ENCODE measurements at places on chromosomes 6 and 20. TPM values are rescaled to one million over a fixed set of nuclear protein-coding genes. Genes with fewer than 3 reads are reported as not detected.

DNA sequence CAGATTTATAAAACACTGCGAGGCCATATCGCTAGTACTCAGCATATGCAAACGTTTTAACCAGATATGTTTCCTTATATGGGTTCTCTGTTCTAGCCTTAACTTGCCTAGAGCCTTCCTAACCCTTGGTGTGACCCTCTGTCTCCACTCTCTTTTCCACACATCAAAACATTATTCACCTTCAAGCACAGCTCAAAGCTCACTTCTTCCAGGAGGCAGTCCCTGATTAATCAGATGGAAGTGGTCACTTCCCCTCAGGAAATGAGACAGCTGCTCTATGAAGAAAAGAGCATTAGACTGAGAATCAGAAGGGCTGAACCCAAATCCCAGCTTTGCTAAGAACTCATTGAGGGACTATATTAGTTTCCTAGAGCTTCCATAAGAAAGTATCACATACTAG lies 39.8 kb upstream of the SLC17A4 start:
- H3K36me3 ChIP-seq: no peaks in the 10 kb centered on the region
- H3K4me1 ChIP-seq: no peaks in the 10 kb centered on the region
- no peaks in the 10 kb centered on the region for H3K27me3 ChIP-seq
- H3K4me3 ChIP-seq: no peak overlapping the region
- no peak overlapping the region for H3K27ac ChIP-seq

- H3K4me1 ChIP-seq: no peaks in the 10 kb centered on the region
- H3K4me3 ChIP-seq: no peak overlapping the region
- no peak overlapping the region for H3K27ac ChIP-seq
- DNase-seq: no peak
- no peaks in the 10 kb centered on the region for H3K27me3 ChIP-seq
These were observed 12.8 kb upstream of the AKAP7 start for GRCh38 chr6:131122516-131122915.

DNA sequence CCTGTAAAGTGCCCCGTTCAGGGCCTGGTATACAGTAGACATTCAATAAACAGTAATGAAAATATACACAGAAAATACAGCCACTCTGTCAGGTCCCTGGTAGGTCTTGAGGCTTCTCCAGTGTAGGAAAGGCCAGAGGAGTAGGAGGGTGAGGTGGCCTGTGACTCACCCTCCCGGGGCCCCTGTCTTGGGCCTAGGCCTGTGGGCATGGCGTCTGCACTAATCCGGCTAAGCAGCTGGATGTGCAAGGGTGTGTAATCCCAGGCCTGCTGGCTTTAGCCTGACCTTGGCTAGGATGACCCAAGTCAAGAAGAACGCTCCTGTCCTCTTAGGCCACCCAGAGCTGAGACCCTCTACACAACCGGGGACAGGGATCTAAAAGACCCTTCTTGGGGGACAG lies 84.9 kb downstream of the KCNB1 start:
- peaks cover 20% of the 10 kb centered on the region for H3K27me3 ChIP-seq
- H3K4me1 ChIP-seq: peaks cover 9% of the 10 kb centered on the region
- DNase-seq: no peak
- no peak overlapping the region for H3K27ac ChIP-seq
- no peaks in the 10 kb centered on the region for H3K36me3 ChIP-seq

Gene IL17F
- total RNA-seq: not detected

DNA sequence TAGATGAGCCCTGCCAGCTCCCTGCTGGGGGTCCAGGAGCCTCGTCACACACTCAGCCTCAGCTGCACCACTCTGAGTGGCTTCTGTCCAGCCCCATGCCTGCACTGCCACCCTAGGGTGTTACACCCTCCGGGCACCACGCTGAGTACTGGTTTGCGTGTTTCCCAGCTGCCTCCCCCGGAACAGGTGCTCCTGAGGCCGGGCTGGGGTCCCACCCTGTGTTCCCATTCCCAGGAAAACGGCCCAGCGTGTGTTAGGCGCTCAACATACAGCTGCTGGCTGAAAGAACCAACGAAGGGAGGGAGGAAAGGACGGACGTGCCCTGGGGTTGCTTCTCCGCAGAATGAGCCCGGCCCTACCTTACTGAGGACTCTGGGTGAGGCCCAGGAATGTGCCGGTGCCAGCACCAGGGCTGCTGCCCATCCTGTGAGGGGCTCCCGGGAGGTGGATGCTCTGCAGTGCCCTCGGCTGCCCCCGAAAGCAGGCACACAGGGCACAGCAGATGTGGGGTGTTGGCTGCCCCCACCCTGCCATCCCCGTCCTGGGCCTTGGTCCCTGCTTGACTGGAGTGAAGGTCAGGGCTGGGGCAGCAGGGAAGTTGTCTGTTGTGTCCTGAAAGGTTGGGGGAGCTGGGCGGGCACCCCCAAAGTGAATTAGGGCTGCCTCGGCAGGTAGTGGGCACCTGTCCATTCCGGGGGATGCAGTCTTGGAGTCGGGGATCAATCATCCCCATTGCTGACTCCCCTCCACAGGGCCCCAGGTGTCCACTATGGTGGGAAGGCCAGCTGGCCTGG lies 16.3 kb downstream of the LAMA5 start:
- peaks cover 18% of the 10 kb centered on the region for H3K4me1 ChIP-seq
- no peaks in the 10 kb centered on the region for H3K36me3 ChIP-seq
- no peak overlapping the region for H3K27ac ChIP-seq
- DNase-seq: no peak
- no peaks in the 10 kb centered on the region for H3K27me3 ChIP-seq
- no peak overlapping the region for H3K4me3 ChIP-seq

GRCh38 chr6:84606860-84607259 lies 157.5 kb downstream of the TBX18 start:
- no peaks in the 10 kb centered on the region for H3K27me3 ChIP-seq
- no peak overlapping the region for H3K4me3 ChIP-seq
- no peaks in the 10 kb centered on the region for H3K36me3 ChIP-seq
- no peaks in the 10 kb centered on the region for H3K4me1 ChIP-seq

Gene YTHDF1
- 98.9 TPM for total RNA-seq

GRCh38 chr6:168450917-168451316 lies 9.9 kb downstream of the SMOC2 start:
- H3K4me1 ChIP-seq: no peaks in the 10 kb centered on the region
- H3K36me3 ChIP-seq: no peaks in the 10 kb centered on the region
- H3K27ac ChIP-seq: no peak overlapping the region
- H3K4me3 ChIP-seq: no peak overlapping the region
- H3K27me3 ChIP-seq: no peaks in the 10 kb centered on the region

DNA sequence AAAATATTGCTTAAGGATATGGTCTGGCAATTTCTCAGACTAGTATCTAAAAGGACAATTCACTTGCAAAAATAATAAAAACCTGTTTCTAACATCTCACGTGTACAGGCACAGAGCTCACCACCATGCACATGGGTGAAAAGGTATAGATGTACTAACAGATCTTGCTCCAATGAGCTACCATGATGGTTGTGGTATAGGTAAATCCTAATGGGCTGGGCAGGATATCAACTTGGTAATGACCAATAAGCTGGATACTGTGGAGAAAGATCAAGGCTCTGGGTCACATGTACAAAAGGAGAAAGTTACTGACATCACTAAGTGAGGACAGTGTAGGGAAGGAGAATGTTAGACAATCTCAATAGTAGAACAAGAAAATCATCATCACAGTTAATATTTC lies 111.0 kb upstream of the NUP153 start:
- peaks cover 8% of the 10 kb centered on the region for H3K36me3 ChIP-seq
- no peak for DNase-seq
- no peaks in the 10 kb centered on the region for H3K27me3 ChIP-seq
- H3K4me1 ChIP-seq: no peaks in the 10 kb centered on the region
- no peak overlapping the region for H3K4me3 ChIP-seq
- H3K27ac ChIP-seq: no peak overlapping the region

Gene ARFGEF3
- 1.5 TPM for total RNA-seq

Gene GHRH
- not detected for total RNA-seq

Gene ISM1
- 0.98 TPM for total RNA-seq

DNA sequence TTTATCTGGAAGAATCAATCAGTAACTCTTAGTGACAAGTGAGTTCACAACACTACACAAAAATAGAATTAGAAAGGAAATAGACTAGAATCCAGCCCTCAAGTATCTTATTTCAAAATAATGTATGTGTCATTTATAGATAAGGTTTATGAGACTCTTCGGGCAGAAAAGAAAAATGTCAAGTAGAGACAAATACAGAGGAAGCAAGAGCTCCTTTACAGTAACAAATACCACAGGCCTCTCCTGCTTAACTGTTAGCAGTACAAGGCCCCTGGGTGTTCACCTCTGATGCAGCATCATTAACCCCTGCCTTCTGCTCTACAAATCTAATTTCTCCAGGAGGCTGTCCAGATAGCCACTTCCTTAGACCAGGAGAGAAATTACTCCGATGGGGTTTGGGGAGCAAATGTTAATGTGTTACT lies 76.7 kb downstream of the UBE3D start:
- DNase-seq: peak; percentile 33
- H3K27ac ChIP-seq: no peak overlapping the region
- H3K36me3 ChIP-seq: no peaks in the 10 kb centered on the region
- H3K4me1 ChIP-seq: no peaks in the 10 kb centered on the region

DNA sequence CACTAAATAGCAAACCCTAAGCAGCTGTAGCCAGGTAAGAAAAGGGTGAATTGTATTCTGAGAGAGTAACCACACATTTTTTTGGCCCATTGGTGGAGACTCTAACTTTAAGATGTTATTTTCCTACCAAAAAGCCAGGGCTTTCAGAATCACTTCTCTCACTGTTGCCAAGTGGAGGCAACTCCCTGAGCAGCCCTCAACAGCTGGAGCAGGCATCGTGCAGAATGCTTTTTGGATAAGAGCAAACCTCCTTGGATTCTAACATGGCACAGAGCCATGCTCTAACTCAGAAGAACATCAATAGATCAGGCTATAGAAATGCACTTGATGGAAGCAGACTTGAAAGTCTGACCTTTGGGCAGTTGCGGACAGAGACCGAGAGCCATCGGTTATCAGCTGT lies 722.2 kb upstream of the CHD6 start:
- H3K27me3 ChIP-seq: no peaks in the 10 kb centered on the region
- no peaks in the 10 kb centered on the region for H3K4me1 ChIP-seq
- H3K27ac ChIP-seq: no peak overlapping the region
- H3K36me3 ChIP-seq: no peaks in the 10 kb centered on the region
- H3K4me3 ChIP-seq: no peak overlapping the region

DNA sequence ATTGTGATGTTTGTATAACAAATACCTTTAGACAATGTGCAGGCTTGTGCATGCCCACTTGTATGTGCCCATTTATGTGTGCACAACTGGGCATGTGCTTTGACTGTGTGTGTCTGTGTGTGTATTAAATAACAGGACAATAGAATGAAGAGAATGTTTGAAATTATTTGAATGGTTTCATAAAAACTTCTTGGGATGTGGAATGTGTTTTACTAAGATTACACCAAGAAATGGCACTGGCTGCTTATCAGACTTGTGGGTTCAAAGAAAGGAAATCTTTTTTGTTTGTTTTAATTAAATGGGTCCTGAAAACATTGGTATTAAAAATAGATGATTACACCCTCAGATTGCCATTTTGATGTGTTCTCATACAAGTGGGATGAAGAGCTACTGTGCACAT lies 191.6 kb upstream of the CCN2 start:
- H3K27me3 ChIP-seq: no peaks in the 10 kb centered on the region
- H3K36me3 ChIP-seq: no peaks in the 10 kb centered on the region
- H3K4me1 ChIP-seq: peaks cover 9% of the 10 kb centered on the region
- H3K4me3 ChIP-seq: no peak overlapping the region

Gene PLA2G7
- total RNA-seq: 0.48 TPM

Gene KIAA0408
- total RNA-seq: 19.6 TPM

GRCh38 chr6:106634565-106634964 lies 5.2 kb downstream of the QRSL1 start:
- H3K4me1 ChIP-seq: no peaks in the 10 kb centered on the region
- no peak overlapping the region for H3K27ac ChIP-seq
- no peaks in the 10 kb centered on the region for H3K27me3 ChIP-seq
- no peak for DNase-seq
- H3K36me3 ChIP-seq: no peaks in the 10 kb centered on the region

GRCh38 chr20:33861458-33861857 lies 50.3 kb downstream of the CHMP4B start:
- H3K4me3 ChIP-seq: no peak overlapping the region
- H3K36me3 ChIP-seq: peaks cover 6% of the 10 kb centered on the region
- H3K4me1 ChIP-seq: no peaks in the 10 kb centered on the region

Gene LINC00237
- total RNA-seq: not detected

GRCh38 chr20:49405062-49405683 lies 77.3 kb downstream of the KCNB1 start:
- no peak for DNase-seq
- H3K4me3 ChIP-seq: no peak overlapping the region
- H3K36me3 ChIP-seq: no peaks in the 10 kb centered on the region
- no peak overlapping the region for H3K27ac ChIP-seq

Gene TCF15
- not detected for total RNA-seq

Gene CCN5
- not detected for total RNA-seq

DNA sequence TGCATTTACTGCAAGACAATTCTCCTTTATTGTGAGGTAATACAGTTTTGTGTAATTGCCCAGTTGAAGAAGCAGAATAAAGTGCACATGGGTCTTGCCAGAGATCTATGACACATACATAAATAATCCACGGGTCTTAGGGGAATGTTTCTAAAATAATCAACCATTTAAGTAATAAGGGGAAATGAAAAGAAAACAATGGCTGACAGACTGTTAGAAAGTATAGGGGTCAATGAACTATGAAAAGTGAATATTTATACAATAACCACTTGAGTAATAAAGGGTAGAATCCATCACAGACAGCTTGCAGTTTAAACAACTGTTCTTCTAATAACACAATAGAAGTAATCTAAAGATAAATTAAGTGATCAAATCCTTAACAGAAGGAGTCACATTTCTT lies 477.2 kb downstream of the EYS start:
- DNase-seq: peak; percentile 16
- H3K4me3 ChIP-seq: no peak overlapping the region
- H3K27ac ChIP-seq: no peak overlapping the region
- H3K36me3 ChIP-seq: no peaks in the 10 kb centered on the region
- no peaks in the 10 kb centered on the region for H3K27me3 ChIP-seq
- no peaks in the 10 kb centered on the region for H3K4me1 ChIP-seq

Gene MAP3K5
- total RNA-seq: 1.7 TPM

Gene HRH3
- 0.07 TPM for total RNA-seq

GRCh38 chr6:369559-370431 lies 21.8 kb upstream of the IRF4 start:
- DNase-seq: no peak
- H3K36me3 ChIP-seq: no peaks in the 10 kb centered on the region
- no peaks in the 10 kb centered on the region for H3K4me1 ChIP-seq
- H3K27ac ChIP-seq: no peak overlapping the region

- no peaks in the 10 kb centered on the region for H3K27me3 ChIP-seq
- peak; percentile 94 for DNase-seq
- H3K4me3 ChIP-seq: peak overlapping the region; percentile 38
- H3K4me1 ChIP-seq: peaks cover 22% of the 10 kb centered on the region
These were observed 9.6 kb upstream of the PKIG start for GRCh38 chr20:44572551-44573500.

DNA sequence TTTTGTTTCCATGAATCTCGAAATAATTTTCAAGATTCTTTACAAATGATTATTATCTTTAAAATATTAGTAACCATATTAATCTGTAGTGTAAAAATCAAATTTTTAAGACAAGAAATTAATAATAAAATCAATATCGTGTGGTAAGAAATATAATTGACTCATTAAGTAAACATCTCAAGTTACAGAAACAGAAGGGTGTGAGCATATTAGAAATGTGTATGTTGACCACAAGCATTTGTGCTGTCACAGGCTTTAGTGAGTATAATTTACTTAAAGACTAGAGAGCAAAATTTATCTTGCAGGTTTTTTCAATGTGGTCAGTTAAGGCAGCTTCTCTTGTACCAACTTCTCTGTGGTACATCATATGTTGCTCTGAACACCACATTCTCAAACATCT lies 566.5 kb upstream of the IRAK1BP1 start:
- H3K36me3 ChIP-seq: no peaks in the 10 kb centered on the region
- H3K27me3 ChIP-seq: no peaks in the 10 kb centered on the region
- H3K27ac ChIP-seq: no peak overlapping the region
